SK-MEL-5 (cell line): ENCODE measurements at places on chromosomes 5 and 9. TPM values are rescaled to one million over a fixed set of nuclear protein-coding genes. Genes with fewer than 3 reads are reported as not detected.

Gene TIMD4
- total RNA-seq, result not detected in 2 replicates

Gene LHX2
- total RNA-seq, result 0.43 TPM in 1 of 2 replicates, not detected in the other

Gene IFNB1
- not detected in 2 replicates for total RNA-seq

Gene PDCD1LG2
- total RNA-seq, result not detected in 2 replicates

Gene FLT4
- total RNA-seq, result 0.58 and 2.0 TPM in 2 replicates

Gene SV2C
- not detected in 2 replicates for total RNA-seq

Gene FBXL7
- 9.4 and 9.8 TPM in 2 replicates for total RNA-seq

Gene NPR3
- not detected in 2 replicates for total RNA-seq

Gene SLC34A1
- total RNA-seq, result 0.16 and 0.19 TPM in 2 replicates

Gene SH3PXD2B
- 90.2 and 92.6 TPM in 2 replicates for total RNA-seq

Gene PCSK1
- total RNA-seq, result 10.9 and 13.6 TPM in 2 replicates

Gene CETN3
- 48.5 and 50.5 TPM in 2 replicates for total RNA-seq

Gene MRPL50
- 33.8 and 33.9 TPM in 2 replicates for total RNA-seq

Gene PCDHB2
- 0.95 and 1.8 TPM in 2 replicates for total RNA-seq

Gene SHOC1
- 0.16 and 0.37 TPM in 2 replicates for total RNA-seq

Gene NCBP1
- 51.9 and 52.5 TPM in 2 replicates for total RNA-seq

Gene GRK6
- total RNA-seq, result 18.9 and 19.4 TPM in 2 replicates

Gene ITGA1
- 21.1 and 29.7 TPM in 2 replicates for total RNA-seq

Gene PCAT7
- 0.16 TPM in 1 of 2 replicates, not detected in the other for total RNA-seq

Gene DOCK8
- 0.35 and 0.45 TPM in 2 replicates for total RNA-seq

Gene PCDHGA9
- total RNA-seq, result 0.03 and 0.45 TPM in 2 replicates

Gene SPINK6
- total RNA-seq, result 0.61 TPM in 1 of 2 replicates, not detected in the other

Gene PCDHA1
- total RNA-seq, result 0.48 and 0.55 TPM in 2 replicates

Gene MTAP
- not detected in 2 replicates for total RNA-seq
